ENCODE measurements at places on chromosomes 2 and 18.

- no peak for ATAC-seq
Observed at GRCh38 chr18:57267368-57267925, 84.9 kb upstream of the ST8SIA3 start.

- ATAC-seq: no peak
Observed at GRCh38 chr2:8609357-8609811, 72.5 kb upstream of the ID2 start.

GRCh38 chr2:68466361-68466777 lies 725 bp downstream of the FBXO48 start:
- peak; percentile 38 for ATAC-seq

GRCh38 chr2:234038076-234038802 lies 12.3 kb upstream of the SPP2 start:
- ATAC-seq: no peak

DNA sequence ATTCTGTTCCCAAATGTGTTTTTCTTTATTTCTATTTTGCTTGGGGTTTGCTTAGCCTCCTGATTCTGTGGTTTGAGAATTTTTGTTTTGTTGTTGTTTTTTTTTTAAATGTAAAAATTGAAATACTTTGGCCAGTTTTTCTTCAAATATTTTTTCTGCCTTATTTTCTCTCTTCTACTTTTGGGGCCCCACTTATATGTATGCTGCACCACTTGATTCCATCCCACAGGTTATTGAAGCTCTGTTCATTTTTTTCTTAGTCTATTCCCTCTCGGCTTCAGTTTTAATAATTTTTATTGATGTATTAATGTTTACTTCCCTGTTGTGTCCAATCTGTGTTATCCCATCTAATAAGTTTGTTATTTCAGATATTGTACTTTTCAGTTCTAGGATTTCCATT lies 17.7 kb upstream of the VIT start:
- no peak for ATAC-seq
